ENCODE measurements at places on chromosomes 13 and 19.

DNA sequence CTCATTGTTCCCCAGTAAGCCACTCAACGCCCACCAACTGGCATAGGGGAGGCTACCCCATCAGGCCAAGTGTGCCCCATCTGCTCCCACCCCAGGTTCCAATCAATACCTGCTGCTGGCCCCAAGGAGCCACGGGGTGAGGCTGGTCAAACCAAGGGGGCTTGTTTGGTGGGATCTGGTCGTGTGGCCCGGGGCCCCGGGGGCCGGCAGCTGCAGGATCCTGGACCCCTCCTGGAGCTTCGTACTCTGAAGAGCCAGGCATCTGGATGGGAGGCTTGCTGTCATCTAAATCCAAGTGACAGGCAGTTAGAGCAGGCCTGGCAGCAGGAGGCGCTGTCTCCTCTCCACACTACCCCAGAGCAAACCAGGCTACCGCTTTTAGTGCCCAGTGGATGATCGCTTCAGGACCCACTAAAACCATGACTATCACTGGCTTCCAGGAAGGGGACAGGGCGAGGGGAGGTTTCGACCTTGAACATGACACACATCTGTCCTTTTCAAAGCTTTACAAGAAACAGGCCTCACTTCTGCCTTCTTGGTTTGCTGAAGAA lies 14.2 kb downstream of the CHERP start:
- no peak for DNase-seq

DNA sequence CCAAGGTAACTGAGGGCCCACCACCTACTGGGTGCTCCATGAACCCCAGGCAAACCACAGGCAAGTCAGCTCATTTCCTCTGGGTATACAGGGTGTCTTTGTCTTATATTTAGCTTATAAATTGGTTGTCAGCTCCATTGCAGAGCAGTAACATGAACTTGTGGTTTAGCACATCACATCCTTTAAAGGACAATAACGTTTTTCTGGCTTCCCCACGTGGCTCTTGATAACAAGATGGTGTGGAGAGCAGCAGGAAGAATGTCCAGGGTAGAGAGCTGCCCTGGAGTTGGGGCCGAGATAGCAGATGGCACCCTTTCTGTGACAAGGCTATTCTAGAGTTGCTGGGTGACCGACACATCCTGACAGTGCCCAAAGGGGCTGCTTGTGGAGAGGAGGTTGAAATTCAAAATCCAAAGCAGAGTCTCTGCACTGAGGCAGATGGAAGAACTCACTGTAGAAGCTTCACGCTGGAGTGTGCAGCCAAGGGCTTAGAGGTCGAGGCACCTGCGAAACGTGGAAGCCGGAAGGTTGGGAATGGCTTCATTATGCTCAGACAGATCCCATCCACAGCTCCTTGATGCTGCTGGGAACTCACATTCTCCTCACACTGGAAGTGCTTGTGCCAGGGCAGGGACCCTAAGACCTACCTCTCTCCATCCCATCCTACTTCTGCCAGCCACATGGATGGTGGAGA lies 133.0 kb upstream of the FRY start:
- no peak for DNase-seq

GRCh38 chr13:46289260-46289955 lies 77.7 kb downstream of the LRRC63 start:
- no peak for DNase-seq

- DNase-seq = no peak
Observed at GRCh38 chr19:49190781-49191180, 33.2 kb downstream of the TRPM4 start.

DNA sequence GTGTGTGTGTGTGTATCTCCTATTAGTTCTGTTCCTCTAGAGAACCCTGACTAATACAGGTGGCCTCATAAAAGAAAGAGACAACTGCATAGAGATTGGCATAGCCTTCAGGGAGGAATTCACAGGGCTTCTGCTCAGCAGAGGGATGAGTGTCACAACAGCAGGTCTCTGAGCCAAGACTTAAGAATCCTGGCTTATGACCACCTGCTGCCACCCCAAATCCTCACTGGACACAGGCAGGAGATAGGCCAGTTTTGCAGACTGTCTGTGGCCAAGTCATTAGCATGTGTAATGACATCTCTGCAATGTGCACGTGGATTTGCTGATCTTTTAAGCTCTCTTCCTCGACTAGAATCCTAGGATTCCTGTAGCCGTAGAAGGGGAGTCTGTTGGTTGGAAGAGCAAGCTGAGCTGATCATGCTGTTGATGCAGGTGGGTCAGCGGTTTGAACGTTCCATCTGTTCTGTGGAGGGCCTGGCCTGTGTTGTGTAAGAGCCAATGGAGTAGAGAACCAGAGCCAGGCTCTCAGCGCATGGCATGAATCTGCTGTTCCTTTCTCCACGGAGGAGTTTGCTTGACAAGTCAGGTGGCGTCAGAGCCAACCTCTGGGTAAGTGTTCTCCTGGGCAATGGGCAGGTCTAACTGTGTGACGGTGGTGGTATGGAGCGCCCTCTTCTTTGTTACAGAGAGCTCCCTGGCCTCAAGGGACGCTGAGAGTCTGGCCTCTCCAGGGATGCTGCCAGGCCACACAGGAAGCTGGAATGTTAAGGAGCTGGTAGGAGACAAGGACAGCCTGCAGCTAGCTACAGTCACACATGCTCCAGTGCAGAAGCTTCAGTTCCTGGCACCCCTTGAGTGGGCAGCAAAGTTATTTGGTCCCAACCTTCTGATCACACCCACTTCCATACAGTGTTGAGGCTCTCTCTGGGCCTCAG lies 503.1 kb downstream of the FOXO1 start:
- no peak for DNase-seq

GRCh38 chr13:48251611-48252081 lies 18.6 kb downstream of the ITM2B start:
- DNase-seq = no peak

- no peak for DNase-seq
Observed at GRCh38 chr13:111319521-111319920, 921 bp upstream of the TEX29 start.

DNA sequence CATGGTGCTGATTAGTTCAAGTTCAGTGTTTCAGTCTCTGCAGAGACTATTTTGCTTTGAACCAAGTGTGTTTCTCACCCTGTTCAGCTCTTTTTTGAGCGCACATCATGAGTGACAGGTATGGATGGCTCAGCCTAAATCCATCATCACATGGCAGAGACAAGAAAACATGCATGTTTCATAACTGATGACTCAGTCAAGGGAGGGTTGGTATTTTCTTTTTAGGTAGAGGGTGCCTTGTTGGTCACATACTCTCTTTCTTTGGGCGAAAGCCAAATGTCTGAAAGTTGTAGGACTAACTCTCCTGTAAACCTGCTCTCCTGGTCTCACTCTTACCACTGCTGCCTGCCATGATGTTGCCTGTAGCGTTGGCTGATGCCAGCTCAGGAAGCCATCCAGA lies 48.1 kb upstream of the RAP2A start:
- no peak for DNase-seq

DNA sequence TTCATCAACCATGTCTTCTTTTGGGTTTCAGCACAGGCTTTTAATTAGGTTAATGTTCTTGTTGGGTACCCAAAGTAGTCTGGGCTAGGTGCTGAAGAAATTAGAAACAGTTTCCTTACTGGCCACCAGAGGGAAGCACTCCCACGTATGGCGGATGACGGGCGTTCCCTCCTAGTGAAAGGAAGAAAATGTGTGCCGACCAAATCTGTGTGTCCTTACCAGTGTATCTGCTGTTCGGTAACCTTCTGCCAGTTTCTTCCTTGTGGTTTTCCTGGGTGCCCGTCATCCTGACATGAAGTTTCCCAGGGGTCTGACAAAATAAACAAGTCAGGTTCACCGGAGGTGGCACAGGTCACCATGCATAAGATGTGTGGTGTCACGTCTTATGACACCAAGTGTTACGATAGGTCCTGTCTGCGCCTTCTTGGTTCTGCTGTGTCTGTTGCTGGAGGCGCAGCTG lies 6.0 kb upstream of the WDR88 start:
- DNase-seq = peak; percentile 62

GRCh38 chr13:81990652-81991051 lies 1649.7 kb upstream of the SPRY2 start:
- DNase-seq = no peak

- DNase-seq = peak; percentile 78
Observed at GRCh38 chr13:44331912-44332851, 41.4 kb upstream of the SERP2 start.

GRCh38 chr19:43782689-43783231 lies 2.0 kb upstream of the KCNN4 start:
- no peak for DNase-seq

- DNase-seq = no peak
Observed at GRCh38 chr13:95614641-95615245, 29.8 kb downstream of the DZIP1 start.

- peak; percentile 41 for DNase-seq
Observed at GRCh38 chr19:9531933-9532332, 6.5 kb downstream of the ZNF426 start.

DNA sequence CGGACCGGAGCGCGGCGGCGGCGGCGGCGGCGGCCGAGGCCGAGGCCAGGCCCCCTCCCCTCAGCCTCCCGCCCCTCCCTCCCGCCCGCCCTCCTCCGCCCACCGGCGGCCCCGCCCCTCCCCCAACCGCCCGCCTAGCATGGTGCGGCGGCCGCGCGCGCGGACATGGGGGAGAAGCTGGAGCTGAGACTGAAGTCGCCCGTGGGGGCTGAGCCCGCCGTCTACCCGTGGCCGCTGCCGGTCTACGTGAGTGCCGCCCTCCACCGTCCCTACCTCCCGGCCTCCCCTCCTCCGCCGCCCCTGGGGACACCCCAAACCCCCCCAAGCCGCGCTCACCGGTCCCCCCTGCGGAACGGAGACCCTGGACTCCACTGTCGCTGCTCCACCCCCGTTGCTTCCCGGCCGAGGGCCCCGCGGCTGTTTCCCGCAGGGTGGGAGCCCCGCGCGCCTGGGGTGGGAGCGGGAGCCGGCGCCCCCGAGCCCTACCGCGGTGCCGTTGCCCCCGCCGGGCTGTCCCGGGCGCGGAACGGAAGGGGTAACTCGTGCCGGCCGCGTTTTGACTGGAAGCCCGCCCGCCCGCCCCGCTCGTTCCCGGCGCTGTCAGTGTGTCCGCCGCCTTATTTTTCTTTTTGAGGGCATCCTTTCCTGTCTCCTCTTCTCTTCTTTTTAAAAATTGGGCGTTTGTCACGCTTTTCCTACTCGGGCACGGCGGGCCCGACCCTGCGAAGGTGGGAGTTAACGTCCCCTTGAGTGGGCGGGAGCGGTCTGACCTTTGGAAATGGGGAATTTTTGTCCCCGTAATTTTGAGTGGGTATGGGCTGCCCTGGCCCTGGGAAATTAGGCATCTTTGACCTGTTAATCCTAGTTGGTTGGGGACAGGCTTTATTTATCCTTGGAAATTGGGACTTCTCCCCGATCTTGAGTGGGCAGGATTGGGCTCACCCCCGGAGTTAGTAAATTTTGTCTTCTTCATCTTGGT lies 576 bp downstream of the DOT1L start:
- DNase-seq = peak; percentile 25

DNA sequence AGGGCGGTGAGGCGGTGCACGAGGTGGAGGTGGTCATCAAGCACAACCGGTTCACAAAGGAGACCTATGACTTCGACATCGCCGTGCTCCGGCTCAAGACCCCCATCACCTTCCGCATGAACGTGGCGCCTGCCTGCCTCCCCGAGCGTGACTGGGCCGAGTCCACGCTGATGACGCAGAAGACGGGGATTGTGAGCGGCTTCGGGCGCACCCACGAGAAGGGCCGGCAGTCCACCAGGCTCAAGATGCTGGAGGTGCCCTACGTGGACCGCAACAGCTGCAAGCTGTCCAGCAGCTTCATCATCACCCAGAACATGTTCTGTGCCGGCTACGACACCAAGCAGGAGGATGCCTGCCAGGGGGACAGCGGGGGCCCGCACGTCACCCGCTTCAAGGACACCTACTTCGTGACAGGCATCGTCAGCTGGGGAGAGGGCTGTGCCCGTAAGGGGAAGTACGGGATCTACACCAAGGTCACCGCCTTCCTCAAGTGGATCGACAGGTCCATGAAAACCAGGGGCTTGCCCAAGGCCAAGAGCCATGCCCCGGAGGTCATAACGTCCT lies 9.4 kb upstream of the PROZ start:
- no peak for DNase-seq

DNA sequence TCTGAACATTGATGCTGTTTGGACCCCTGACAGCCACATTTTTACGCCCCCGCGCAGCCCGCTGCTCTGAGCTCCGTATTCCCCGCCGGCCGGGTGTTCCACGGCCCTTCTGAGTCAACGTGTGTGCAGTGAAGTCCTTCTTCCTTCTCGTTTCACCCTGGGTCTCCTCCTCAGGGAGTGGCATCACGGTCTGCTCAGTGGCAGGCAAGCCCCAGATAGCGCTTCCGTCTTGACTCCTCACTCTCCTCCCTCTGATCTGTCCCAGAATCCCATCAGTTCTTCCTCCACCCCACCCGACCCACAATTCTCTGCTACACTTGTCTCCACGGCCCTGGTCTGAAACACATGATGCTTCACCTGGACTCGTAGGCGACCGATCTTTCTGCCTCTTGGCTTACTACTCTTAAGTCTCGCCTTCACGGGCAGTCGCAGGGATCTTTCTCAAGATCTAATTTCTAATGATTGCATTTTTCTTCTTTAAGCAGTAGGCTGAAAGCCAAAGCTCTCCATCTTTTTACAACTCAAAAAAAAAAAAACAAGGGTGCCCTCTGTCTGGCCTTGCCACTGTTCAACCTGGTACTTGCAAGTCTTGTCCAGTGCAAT lies 33.9 kb downstream of the CCNE1 start:
- peak; percentile 65 for DNase-seq

DNA sequence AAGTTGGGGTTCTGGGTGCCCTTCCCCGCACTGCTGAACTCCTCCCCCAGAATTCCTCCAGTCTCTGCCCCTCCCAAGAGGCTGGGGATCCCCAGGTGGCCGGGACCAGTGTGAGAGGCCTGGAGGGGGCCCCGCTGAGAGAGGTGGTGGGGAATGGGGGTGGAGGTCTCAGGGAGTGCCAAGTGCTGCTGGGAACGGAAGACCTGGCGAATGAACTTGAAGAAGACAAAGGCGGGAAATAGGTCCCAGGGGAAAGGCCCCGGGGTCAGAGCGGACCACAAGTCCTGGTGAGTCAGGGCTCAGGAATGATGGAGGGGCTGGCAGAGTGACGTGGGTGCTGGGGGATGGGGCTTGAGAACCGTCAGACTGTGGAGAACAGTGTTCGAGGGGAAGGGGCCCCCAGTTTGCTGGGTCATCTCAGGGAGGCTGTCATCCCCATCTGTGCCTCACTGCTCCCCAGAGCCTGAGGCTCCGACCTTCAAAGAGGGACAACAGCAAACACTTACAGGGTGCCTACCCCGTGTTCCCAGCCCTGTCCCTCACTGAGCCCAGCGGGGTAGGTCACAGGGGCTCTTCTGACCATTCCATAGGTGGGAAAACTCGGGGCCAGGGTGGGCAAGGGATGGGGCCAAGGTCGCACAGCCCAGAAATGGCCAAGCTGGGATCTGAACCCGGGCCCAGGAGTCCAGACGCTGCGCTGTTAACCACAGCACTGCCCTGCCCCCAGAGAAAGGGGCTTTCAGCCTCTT lies 16.0 kb upstream of the SEMA6B start:
- DNase-seq = peak; percentile 96

- no peak for DNase-seq
Observed at GRCh38 chr13:96248103-96248502, 158.2 kb downstream of the HS6ST3 start.

DNA sequence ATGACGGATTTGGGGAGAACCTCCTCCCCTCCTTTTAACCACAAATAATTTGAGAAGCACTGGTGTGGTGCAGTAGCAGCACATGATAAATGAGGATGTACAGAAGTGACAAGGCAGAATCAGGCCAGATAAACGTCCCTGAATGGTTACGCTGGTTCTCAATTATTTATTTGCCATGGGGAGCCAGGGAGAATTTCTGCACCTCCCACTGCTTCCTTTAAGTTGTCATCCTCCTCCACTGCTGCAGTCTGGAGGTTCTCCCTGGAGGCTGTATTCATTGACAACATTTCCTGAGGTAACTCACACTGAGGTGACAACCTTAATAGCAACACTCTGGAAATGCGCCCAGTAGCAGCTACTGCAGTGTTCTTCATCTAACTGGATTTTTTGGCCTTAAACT lies 308.9 kb upstream of the SLITRK1 start:
- no peak for DNase-seq

Data from EL (cell line).